ENCODE measurements at places on chromosomes 13 and 19. TPM values are rescaled to one million over a fixed set of nuclear protein-coding genes. Genes with fewer than 3 reads are reported as not detected.

DNA sequence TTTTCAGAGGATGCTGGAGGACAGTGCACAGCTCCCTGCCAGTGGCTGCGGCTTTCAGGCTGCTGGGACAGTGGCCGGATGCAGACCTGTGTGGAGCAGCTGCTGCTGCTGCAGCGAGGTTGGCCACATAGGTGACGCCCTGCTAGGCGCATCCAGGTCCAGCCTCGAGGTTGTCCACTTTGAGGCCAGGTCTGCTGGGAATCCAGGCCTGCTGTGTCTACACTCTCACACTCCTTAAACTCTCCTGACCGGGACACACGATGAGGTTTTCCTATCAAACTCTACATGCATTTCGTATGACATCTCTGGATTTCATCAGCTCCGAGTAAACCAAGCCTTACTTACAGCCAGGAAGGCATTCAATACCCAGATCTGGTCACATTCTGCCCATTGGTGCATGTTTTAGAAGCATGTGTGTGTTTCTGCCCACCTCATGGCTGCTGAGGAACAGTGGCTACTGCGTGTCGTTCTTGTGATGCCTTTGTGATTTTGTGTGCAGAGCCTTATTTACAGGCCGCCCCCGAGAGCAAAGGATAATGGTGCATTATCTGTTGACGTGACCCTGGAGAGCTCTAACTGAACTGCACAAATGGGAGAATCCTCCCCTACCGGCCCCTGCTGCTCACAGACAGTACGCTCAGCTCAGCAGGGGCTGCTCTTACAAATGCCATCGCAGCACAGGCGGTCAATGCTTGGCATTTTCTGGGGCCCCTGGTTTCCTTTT lies 12.3 kb upstream of the MCF2L start:
- H3K4me1 ChIP-seq: no peaks in the 10 kb centered on the region
- DNase-seq: no peak
- H3K36me3 ChIP-seq: no peaks in the 10 kb centered on the region

IL12RB1 gene
- total RNA-seq: not detected

DNA sequence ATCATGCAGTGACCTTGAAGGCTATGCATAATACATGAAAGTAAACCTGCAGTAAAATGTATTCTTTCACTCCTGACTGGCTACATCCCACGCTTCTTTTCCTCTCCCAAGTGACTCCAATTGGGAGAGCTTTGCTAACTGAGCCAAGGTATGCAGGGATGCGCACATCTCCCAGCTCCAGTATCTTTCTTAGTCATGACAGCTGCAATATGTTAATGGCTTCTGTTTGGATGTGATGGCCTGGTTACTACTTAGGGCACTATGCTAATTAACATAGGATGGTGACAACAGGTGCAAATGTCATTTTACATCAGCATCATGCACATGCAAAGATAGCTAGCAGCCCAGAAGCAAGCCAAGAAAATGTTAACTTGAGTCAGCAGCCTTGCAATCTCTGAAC lies 134.7 kb downstream of the POU4F1 start:
- H3K27ac ChIP-seq: no peak overlapping the region
- H3K4me3 ChIP-seq: no peak overlapping the region
- peaks cover 24% of the 10 kb centered on the region for H3K27me3 ChIP-seq

GRCh38 chr13:44312834-44313551 lies 60.6 kb upstream of the SERP2 start:
- H3K27ac ChIP-seq: no peak overlapping the region
- no peaks in the 10 kb centered on the region for H3K27me3 ChIP-seq
- no peak for DNase-seq
- H3K4me1 ChIP-seq: no peaks in the 10 kb centered on the region
- no peaks in the 10 kb centered on the region for H3K36me3 ChIP-seq
- H3K4me3 ChIP-seq: no peak overlapping the region
